Frontal cortex (tissue), 4 donors: ENCODE measurements at places on chromosomes 3 and 15. TPM values are rescaled to one million over a fixed set of nuclear protein-coding genes. Genes with fewer than 3 reads are reported as not detected.

DNA sequence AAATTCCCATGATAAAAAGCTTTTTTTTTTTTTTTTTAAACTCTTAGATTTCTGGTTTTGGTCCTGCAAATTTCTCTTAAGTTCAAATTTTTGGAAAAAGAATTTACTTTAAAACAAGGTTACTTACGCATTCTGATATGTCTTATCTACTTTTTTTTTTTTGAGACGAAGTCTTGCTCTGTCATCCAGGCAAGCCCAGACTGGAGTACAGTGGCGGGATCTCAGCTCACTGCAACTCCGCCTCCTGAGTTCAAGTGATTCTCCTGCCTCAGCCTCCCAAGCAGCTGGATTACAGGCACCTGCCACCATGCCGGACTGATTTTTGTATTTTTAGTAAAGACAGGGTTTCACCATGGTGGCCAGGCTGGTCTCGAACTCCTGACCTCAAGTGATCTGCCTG is 83.2 kb downstream of the RASA2 start:
- DNase-seq: no peak

- DNase-seq: no peak
Observed at GRCh38 chr3:166420071-166420470, 582.8 kb upstream of the BCHE start.

GRCh38 chr3:177438596-177439220 is 241.4 kb upstream of the TBL1XR1 start:
- no peak for DNase-seq

GRCh38 chr15:90564051-90564450 is 34.3 kb downstream of the CRTC3 start:
- DNase-seq: no peak

- DNase-seq: no peak
Observed at GRCh38 chr3:157125101-157125500, 34.8 kb downstream of the CCNL1 start.

- DNase-seq: no peak
Observed at GRCh38 chr15:30042556-30042955, 40.2 kb upstream of the GOLGA8J start.

DNA sequence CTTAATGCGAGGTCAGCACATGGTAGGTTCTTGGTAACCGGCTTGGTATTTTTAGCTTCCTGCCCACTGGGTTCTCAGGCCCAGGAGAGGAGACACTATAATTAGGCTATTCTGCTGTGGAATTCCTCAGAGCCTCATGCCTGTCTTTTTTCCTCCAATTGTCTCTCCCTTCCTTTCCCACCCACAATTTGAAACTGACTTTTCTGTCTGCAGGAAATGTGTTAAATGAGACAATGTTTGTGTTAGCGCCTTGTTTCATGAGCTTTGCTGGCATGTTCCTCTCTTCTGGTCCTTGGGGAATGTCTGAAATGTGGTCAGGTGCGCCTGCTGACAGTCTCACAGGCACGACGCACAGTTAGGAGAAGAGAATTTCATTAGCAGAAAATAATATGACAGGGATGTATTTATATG is 223.6 kb upstream of the CTNNB1 start:
- no peak for DNase-seq

DNA sequence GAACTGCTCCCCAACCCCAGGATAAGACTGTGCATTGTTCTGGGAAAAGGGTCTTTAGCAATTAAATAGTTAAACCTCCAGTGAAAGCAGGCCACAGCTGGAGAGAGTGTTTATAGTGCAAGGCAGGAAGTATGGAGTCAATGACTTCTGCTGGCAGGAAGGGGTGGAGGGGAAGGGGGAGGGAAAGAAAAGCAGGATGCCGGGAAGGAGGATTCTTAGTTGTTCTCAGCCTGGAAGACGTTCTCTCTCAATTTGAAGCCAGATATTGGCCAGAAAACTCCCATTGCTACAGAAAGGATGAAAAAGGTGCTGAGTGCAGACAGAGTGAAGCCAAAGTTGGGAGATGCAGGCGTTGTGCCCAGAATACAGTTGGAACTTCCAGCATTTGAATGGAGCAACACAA is 35.7 kb upstream of the ACTL6A start:
- peak; percentile 25 for DNase-seq

DNA sequence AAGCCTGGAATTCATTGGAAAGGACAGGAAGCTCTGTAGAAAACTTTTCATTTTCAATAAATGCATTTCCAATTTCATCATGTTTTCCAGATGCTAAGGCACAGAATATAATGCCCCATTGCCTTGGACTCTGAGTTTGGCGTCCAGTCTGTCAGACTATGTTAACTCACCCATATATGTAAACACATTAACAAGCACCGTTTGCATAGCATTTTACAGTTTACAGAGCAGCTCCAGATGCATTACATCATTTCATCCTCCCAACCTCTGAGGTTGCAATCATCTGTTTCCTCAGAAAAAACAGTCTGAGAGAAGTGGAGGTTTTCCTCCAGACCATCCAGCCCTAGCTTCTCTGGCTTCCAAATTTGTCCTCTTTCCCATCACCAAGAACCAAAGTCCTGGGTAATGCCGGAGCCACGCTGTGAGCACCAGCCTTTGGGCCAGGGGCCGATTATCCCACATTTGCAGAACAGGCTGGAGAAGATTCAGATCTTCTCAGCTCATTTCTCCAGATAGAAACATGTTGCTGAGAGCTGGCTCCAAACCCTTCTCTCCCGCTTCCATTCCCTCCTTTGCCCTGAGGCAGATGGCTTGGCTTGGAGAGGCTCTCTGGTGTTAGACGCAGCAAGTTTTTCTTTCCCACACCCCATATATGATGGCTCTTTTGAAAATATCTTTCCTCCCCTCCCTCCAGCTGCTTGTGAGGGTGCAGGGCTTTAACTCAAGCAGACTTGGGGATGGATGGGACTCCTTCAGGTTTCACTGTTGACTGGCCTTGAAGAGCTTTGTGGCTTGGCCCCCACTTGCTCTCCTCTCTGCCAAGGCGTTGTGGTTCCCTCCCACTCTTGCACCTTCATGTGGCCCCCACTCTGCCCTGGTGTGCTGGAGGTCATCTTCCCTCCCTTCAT is 26.0 kb downstream of the CYP19A1 start:
- no peak for DNase-seq

GRCh38 chr15:44882499-44882968 is 74.0 kb upstream of the TERB2 start:
- DNase-seq: no peak

Gene TUSC7
- total RNA-seq: not detected

Gene ALDH1A2
- total RNA-seq: 3.3 TPM

Gene POLR2H
- 33.8 TPM for total RNA-seq

Gene FGF12
- 136 TPM for total RNA-seq

Gene RLBP1
- total RNA-seq: 3.3 TPM

Gene ACTC1
- 0.41 TPM for total RNA-seq
